Stimulated activated CD8-positive, alpha-beta memory T cell treated with anti-CD3 and anti-CD28 coated beads, Interleukin-4, amount 100 ng/mL, for 1 hour (primary cell): ENCODE measurements at places on chromosomes 7 and 10.
A peak's percentile ranks its signal among the peaks of the same experiment; 100 is the strongest.

DNA sequence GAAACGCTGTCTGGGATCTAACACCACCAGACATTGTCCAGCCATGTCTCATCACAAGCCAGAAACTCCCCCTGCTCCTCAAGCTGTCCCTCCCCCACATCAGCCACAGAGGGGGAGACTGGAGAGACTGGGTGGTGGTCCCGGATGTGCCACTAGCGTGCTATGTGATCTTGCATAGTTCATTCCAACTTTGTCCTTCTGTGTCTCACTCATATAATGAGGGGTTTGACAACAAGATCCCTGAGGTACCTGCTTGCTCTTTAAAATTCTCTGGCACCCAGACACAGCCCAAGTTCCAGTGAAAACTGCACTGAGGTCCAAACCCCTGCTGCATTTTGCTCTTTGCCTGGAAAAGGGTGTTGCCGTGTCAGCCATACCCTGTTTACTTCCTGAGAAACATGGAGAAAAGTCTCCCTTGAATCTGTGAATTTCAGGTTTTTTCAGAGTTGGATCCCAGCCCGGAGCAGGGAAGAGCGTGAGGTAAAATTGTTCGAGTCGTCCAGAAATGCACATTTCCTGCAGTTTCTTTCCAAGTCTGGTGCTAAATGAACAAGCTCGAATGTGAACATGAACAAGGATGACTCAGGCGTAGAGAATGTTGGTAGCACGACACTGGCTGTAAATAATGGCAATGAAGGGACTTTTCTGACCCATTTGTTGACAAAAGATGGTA is 156.6 kb downstream of the CCDC3 start:
- no peak for DNase-seq

GRCh38 chr10:89100680-89101079 is 106.4 kb downstream of the CH25H start:
- DNase-seq, result no peak

GRCh38 chr7:27186668-27187474 is 1.8 kb upstream of the HOXA11 start:
- no peak for DNase-seq

GRCh38 chr10:34323192-34323591 is 491.9 kb downstream of the PARD3 start:
- no peak for DNase-seq

GRCh38 chr7:36781011-36781738 is 56.9 kb upstream of the AOAH start:
- DNase-seq, result no peak

- no peak for DNase-seq
Observed at GRCh38 chr10:101145750-101146391, 14.8 kb downstream of the TLX1 start.

- DNase-seq, result peak; percentile 82
Observed at GRCh38 chr7:48109848-48110663, 21.0 kb downstream of the UPP1 start.

GRCh38 chr10:75531571-75532031 is 100.2 kb downstream of the LRMDA start:
- DNase-seq, result no peak

- no peak for DNase-seq
Observed at GRCh38 chr7:12162415-12163113, 48.5 kb upstream of the TMEM106B start.

DNA sequence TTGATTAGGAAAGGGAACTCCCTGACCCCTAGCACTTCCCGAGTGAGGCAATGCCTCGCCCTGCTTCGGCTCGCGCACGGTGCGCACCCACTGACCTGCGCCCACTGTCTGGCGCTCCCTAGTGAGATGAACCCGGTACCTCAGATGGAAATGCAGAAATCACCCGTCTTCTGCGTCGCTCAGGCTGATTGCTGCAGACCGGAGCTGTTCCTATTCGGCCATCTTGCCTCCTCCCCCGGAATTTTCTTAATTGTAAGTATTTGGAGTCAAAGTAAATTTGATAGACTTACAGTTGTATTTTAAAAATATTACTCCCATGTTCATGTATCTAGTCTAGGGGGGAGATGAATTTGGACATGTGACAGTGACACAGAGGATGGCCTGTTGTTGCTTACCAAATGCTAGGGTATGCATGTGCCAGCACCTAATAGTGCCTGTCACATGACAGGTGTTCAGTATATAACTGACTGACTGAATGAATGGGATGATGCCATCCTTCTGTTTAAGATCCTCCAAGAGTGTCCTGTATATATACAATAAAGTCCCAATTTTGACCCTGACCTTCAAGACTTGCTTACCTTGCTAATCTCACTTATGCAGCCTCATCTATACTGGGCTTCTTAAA is 42.0 kb upstream of the ICA1 start:
- no peak for DNase-seq

GRCh38 chr7:95102662-95103061 is 195.3 kb downstream of the PPP1R9A start:
- no peak for DNase-seq

GRCh38 chr7:136133551-136133950 is 156.4 kb upstream of the MTPN start:
- no peak for DNase-seq

- no peak for DNase-seq
Observed at GRCh38 chr10:132593900-132594876, 56.6 kb downstream of the INPP5A start.

- DNase-seq, result no peak
Observed at GRCh38 chr10:36717118-36717517, 408.3 kb upstream of the ANKRD30A start.

DNA sequence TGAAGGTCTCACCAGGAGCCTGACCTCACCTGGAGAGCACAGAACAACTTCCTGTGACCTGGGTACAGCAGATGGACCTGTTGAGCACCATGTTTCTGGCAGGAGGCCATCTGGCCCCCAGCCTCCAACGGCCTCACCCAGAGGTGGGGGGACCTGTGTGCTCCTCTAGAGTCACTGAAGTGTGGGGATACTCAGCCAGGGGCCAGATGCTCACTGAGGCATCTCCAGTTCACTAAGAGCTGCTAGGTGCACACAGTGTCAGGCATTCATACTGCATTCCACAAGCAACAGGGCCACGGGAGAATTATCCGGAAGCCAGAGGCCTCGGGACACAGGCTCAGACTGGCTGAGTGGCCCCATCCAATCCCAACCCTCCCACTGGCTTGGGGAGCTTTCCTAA is 161.4 kb downstream of the TCERG1L start:
- no peak for DNase-seq

GRCh38 chr7:2438775-2439174 is 35.4 kb downstream of the CHST12 start:
- no peak for DNase-seq

DNA sequence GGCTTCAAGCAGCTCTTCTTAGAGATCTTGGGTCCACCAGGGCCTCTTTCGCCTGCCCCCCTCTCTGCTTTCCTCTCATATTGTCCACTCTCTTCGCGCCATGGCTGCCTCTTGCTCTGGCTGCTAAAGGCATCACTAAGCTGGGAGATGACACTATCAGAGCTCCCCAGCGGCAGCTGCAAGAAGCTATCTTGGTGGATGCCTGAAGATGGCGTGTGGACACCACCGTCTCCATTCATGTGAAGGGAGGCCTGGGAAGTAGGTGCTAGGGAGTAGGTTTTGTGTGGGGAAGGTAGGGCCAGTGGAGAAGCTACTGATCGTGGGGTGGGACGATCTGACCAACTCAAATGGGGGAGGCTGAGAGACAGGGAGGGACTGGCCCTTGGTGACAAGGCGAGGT is 45.9 kb upstream of the PDLIM1 start:
- DNase-seq, result no peak

DNA sequence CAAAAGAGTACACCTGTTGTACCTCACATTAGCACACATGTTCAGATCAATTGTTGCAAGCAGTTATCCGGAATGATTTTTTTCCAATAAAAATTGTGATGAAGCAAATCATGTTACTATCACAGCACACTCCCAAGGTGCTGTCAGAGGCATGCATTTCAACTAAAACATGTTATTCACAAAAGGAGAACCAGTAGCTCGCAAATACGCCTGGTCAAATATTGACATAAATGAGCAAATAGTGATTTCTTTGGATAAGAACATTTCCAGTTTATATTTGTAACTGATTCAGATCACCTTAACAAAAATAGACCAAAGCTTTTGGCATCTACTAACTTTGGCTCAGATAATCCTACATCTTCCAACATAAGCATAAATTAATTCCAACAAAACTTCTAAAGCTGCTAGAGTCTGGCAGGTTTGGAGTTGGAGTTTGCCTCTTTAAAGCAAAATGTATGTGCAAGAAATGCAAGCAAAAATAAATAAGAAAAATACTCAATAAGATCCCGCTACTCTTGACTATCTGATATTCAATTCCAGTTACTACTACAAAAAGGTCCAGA is 208.0 kb downstream of the SFMBT2 start:
- DNase-seq, result no peak

- DNase-seq, result no peak
Observed at GRCh38 chr7:69285854-69286253, 312.4 kb upstream of the AUTS2 start.
